ENCODE measurements at places on chromosomes 1 and 21.

- DNase-seq: no peak
Observed at GRCh38 chr21:26850116-26850643, 5.0 kb upstream of the ADAMTS1 start.

DNA sequence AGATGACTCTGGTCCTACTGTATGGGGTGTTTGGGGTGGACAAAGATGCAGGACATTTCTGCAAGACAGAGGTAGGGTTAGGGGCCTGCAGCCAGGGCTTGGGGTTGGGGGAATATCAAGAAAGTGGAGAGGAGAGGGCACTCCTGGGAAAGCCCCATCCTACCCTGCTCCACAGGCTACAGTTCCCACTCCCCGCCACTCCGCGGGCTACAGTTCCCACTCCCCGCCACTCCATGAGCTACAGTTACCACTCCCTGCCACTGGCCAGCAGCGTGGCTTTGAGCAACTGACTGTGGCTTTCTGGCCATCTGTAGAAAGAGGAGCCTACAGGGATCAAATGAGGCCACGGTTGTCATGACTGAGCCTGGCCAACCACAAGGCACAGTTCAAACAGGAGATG lies 93.8 kb upstream of the GRIK3 start:
- no peak for DNase-seq

DNA sequence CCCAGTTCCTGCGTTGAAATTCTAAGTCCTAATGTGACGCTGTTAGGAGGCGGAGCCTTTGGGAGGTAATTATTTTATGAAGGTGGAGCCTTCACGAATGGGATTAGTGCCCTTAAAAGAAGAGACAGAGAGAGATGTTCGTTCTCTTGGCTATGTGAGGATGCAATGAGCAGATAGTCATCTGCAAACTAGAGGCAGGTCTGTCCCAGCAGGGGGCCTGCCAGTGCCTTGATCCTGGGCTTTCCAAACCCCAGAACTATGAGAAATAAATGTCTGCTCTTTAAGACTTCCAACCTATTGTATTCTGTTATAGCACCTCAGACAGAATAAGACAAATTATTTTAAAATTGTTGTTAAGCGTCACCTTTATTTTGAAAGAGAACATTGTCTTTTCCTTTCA lies 123.1 kb upstream of the KCNJ6 start:
- no peak for DNase-seq

DNA sequence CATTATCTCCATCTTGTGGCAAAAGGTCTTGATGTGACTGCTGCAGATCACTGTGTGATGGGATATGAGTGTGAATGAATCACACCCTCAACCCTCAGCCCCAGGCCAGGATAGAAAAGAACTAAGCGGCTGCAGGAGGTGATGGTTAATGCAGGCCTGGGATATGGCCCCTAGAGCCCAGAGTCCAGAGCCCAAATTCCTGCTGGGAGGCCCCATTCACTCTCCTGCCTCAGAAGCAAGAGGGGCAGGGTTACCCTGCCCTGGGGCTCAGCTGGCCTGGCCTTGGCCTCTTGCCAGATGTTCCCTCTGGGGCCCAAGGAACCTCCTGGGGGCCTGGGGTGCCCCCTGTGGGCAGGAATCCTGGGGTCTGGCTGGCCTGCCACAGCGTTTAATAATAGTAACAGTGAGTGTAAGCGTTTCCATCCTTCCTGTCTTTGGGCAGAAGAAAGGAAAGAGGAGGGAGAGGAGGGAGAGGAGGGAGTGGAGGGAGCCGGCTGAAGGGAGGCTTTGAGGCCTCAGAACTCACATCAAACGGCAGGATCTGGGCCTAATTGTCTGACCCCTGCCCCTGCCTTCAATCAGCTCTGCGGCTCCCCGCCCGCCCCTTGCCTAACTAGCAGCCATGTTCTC lies 26.2 kb downstream of the DMAP1 start:
- no peak for DNase-seq

DNA sequence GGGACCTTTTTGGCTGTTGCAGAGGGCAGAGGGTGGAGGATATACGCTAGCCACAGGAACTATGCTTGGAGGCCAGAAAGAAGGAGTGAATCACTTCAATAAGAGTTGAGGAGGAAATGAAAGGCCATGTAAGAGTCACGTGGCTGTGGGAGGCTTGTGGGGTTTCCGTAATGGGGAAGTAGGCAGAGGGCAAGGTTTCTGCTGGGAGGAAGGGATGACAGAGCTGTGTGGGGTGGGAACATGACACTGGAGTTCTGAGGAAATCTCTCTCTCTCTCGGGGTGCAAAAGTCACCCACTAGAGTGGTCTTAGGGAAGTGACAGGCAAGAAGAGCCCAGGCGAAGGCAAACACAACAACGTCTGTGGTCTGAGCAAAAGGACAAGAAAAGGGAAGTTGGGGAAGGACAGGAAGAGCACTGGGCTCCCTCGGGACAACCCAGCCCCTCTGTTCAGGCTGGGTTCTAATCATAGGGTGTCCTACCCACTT lies 3.9 kb upstream of the CD1C start:
- no peak for DNase-seq

- DNase-seq: no peak
Observed at GRCh38 chr1:161162806-161163205, 3.4 kb upstream of the PPOX start.

DNA sequence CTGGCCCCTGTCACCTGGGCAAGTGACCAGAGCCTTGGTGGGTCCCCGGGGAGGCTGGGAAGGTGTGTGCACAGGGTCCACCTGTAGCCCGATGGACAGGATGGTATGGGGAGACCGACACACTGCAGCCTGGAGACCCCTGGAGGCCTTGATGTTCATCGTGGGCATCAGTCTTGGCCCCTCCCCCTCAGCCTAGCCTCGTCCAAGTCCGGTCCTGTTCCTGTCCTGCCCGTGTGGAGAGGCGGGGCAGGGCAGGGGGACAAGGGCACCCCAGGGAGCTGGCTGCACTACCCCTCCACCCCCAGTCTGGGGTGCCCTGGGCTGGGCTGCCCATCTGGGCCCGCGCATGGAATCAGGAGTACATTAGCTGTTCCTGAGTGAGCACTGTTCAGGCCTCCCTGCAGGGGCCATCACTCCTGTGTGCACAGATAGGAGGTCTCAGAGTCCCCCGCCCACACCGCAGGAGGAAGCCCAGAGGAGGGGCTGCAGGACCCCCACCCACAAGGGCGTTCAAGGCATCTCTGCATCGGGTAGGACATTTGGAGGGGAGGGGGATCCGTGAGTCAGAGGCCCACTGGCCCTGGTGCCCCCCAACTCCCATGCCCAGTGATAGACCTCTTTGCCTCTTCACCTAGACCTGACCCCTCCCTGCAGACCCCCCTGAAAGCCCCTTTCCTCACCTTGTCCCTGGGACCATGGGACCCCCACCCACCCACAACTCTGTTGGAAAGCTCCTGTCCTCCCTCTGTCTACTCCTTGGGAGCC lies 63.2 kb downstream of the WNT9A start:
- no peak for DNase-seq

- no peak for DNase-seq
Observed at GRCh38 chr1:2445162-2445822, 30.8 kb upstream of the PLCH2 start.

- no peak for DNase-seq
Observed at GRCh38 chr1:207089627-207090355, 1.1 kb downstream of the C4BPB start.

DNA sequence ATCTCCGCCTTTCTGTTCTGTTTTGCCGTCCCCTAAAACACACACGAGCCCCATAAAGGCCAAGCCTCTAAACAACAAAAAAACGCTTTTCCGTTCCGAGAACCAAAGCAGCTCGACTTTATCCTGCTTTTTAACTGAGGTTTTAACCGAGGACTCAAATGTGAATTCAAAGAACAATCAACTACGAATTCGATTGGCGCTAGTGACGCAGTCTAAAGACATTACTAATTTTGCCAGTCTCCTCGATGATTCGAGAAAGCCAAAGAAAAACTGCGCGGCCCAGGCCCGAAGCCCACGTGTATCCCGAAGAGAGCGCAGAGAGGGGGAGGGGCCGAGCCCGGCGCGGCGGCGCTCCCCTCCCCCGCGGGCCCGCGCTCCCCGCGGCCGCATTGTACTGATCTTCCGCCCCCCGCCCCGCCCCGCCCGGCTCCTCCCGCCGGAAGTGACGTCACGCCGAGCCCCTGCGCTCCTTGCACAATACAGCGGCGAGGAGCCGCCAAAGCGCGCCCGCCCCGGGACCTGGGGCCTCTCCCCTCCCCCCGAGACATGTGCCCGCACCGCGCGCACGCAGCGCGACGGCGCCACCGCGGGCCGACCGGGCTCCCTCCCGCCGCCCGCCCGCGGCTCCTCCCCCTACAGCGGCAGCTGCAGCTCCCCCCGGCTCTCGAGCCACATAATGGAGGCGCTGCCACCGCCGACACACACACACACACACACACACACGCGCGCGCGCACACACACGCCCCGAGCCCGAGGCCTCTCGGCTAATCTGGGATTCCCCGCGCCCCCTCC lies 1.4 kb downstream of the HNRNPU start:
- DNase-seq: peak; percentile 98

GRCh38 chr1:77347646-77348045 lies 65.8 kb downstream of the AK5 start:
- DNase-seq: peak; percentile 25

DNA sequence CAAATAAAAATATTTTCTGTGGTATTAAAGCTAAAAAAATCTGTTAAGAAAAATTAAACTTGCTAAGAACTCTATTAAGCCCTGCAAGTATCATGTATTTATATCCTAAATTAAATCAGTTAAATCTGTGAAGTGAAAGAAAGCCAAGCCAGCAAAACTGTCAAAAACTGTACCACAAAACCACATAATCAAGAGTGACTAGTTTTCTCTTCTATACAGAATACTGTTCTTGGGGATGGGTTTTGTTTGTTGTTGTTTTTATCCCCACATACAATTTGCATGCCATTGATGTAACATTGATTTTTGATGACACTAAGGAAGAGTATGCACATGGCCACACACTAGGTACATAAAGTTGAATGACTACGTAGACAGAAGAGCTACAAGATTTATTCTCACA lies 20.4 kb downstream of the DPH5 start:
- no peak for DNase-seq

- no peak for DNase-seq
Observed at GRCh38 chr1:25482211-25482610, 51.5 kb downstream of the MACO1 start.

GRCh38 chr21:38780879-38781278 lies 24.9 kb upstream of the ETS2 start:
- no peak for DNase-seq

GRCh38 chr1:179015396-179015795 lies 10.3 kb upstream of the FAM20B start:
- no peak for DNase-seq

DNA sequence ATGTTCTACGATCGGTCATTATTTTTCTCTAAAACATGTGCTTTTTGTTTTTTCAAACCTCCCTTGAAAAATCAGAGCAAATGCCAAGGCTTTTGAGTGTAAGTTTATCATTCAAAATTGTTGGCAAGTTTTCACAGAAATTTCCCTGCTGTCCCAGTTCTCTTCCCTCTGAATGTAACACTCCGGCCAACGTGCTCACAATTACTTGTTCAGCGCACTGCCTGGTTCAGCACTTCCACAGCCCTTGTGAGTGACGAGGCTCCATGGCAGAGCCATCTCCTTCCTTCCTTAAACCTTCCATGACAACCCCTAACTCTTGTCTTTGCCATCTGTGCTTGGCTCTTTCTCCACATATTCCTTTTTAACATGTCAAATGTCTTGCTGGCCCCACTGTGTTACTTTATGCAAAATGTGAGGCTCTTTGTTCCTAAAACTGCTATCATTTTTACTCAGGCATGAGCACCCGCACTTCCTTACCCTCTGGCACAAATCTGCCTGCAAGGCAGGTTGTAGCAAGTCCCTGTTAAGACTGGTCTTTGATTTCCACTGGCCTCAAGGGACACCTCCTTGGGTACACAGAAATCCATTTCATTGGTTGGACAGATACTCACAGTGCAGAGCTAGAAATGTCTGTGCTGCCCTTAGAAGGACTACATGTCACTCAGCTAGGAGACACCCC lies 142.8 kb downstream of the HUNK start:
- no peak for DNase-seq

- DNase-seq: no peak
Observed at GRCh38 chr1:10943991-10944730, 68.3 kb upstream of the TARDBP start.

DNA sequence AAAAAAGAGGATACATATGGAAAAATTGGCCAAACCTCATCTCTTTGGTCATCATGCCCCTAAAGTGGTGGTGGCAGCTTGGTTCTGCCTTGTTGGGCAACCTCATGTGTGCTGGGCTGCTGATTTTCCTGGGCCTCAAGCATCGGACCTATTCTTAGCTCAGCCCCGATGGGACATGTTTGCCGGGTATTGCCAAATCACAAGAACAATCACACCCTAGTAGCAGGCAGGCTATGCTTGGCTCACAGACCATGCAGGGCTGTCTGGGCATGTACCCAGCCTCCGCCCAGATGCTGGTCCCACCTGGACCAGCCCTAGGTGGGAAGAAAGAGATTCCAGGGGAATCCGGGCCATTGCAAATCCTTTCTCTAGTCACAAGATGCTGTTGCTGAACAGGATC lies 189.4 kb upstream of the FGGY start:
- no peak for DNase-seq

DNA sequence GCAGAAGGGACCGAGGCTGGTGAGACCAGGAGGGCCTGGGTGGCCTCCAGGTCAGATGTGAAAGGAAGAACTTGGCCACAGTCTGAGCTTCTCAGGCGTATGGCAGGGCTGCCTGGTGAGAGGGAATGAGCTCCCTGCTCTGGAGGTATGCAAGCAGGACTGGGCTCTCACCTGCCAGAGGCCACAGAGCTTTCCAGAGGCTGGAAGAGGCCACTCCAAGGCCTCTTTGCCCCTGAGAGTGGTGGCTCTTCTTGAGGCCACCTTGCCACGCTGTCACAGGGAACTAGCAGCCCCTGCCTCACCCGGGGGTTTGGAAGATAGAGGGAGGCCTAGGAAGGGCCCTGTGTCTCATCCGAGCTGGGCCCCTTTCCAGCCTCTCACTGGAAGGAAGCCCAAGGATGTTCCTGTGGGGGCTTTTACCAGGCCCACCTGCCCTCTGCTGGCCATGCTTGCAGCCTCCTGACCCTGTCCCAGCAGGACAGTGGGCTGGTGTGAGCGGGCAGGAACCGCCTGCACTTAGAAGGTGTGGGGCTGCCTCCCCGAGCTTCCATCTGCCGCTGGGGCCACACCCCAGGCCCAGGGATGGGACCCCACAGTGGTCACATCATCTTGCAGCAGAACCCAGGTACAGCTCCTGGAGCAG lies 10.0 kb downstream of the PCSK9 start:
- no peak for DNase-seq

- DNase-seq: no peak
Observed at GRCh38 chr1:7505771-7506453, 265.2 kb upstream of the VAMP3 start.

DNA sequence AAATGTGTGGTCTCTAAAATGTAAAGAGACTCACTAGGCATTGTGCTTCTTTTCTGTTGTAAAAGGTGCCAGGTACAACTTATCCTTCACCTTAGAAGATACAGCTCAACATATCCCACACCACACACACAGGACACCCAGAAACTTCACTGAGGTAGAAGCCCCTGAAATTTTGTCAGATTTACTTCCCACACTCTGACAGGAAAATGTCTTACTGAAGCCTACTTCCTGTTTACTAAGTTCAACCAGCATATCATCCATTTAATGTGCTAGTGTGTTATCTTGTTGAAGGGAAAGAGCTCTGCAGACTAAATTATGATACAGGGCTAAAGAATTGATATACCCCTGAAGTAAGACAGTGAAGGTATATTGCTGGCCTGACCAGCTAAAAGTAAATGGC lies 39.9 kb upstream of the INSL5 start:
- no peak for DNase-seq
